Head of caudate nucleus (tissue), 42 donors: ENCODE measurements at places on chromosomes 1 and 21.

DNA sequence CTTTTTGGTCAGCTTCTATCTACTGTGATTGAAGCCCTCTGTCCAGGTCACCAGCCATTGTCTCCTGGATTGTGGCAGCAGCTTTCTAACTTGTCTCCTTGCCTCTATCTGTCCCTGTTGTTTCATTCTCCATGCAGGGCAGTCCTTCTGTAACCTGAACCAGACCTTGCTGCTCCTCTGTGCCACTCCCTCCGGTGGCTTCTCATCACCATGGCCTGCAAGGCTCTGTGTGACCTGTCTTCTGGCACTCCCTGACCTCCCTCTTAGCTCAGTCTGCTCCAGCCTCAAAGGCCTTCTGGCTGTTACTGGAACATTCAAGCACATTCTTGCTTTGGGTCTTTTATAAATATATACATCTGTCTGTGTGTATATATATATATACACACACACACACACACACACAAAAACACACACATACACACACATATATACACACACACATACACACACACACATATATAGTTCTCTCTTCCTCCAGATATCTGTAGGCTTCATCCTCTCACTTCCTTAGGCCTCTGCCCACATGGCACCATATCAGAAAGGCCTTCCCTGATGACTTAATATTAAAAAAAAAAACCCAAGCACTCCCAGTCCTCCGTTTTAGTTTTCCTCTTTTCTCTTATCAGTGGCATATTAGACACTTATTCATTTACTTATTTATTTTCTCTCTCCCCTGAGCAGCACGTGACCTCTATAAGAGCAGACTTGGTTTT lies 21.2 kb upstream of the JUN start:
- no peak for DNase-seq

DNA sequence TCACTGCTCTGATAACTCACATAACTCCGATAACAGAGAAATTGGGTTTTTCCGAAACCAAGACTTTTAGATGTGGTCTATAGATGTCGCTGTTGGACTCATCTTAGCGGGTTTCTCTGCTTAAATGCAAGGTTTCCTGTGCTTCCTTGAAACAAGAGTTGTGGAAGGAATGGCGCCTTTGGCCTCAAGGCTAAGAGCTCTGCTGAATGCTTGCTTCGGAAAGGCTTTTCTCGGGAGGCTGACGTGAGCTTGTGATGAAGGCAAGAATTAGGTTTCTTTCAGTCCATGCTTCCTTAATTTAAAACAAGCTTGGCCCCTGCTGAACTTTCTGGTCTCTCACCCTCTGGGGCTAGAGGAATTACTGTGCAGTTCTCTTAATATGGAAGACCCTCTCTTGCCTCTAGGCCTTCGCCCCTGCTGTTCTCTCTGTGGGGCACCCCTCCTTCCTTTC lies 113.5 kb downstream of the MAP3K21 start:
- DNase-seq: no peak

GRCh38 chr1:177002891-177003290 lies 161.6 kb downstream of the ASTN1 start:
- no peak for DNase-seq

DNA sequence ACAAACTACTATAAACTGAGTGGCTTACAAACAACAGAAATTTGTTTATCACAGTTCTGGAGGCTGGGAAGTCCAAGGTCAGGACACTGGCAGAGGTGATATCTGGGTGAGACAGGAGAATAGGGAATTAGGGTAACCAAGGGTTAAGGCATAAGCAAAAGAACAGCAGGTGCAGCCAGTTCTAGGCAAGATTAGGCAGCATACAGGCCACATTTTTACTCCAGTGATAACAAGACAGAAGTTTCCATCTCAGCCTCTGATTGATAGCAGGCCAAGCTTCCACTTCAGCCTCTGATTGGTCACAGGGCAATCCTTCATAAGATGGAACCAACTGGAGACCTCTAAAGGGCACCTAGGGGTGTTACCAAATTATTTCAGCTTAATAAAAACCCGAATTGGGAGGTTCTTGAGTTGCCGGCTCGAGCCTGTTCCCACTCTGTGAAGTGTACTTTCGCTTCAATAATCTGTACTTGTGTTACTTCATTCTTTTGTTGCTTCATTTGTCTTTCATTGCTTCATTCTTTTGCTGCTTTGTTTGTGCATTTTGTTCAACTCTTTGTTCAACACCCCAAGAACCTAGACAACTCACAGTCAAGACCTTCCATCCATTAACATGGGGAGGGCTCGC lies 185.6 kb downstream of the TOMM20 start:
- DNase-seq: no peak

- DNase-seq: no peak
These were observed 17.5 kb upstream of the DUSP10 start for GRCh38 chr1:221759436-221759835.

GRCh38 chr1:178953538-178954324 lies 72.0 kb upstream of the FAM20B start:
- no peak for DNase-seq

DNA sequence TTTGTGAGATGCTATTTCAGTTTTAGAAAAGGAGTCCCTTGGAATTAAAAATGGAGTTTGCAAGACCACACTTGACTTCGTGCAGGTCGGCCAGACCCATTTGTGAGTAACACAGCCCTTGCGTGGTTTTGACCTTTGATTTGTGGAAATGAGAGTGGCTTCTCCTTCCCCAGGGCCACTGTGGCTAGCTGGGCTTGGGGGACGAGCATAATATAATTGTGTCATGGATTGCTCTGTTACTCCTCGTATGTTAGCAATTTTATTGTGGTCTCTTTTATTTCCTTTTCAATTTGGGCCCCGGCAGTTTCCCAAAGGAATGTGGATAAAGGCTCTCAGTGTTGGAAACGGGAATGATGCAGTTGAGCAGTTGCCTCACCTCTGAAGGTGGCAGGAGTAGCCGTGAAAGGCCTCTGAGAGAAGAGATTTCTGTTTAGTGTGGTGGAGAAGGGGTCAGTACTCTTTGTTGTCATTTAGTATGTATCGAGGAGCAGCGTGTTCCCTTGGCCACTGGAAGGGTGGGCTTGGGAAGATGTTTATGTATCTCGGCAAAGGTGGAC lies 194.6 kb downstream of the PBX1 start:
- DNase-seq: no peak

DNA sequence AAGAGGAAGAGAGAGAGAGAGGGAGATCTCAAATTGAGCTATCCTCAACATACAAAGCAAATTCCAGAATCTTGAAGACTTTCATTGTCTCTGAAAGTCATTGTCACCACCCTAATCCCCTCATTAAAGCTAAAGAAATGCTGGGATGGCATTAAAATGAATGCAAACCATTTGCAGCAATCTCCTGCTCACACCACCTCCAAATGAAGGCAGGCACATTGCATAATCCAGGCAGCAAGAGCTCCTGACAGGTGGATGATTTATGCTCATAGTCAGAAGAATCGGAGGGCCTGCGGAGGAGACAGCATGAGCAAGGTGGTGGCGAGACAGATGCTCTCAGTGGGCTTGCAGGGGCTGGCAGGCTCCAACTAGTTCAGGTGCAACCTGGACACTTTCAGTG lies 90.2 kb downstream of the ESRRG start:
- DNase-seq: no peak

- no peak for DNase-seq
These were observed 110.8 kb upstream of the ZBTB40 start for GRCh38 chr1:22340873-22341272.

DNA sequence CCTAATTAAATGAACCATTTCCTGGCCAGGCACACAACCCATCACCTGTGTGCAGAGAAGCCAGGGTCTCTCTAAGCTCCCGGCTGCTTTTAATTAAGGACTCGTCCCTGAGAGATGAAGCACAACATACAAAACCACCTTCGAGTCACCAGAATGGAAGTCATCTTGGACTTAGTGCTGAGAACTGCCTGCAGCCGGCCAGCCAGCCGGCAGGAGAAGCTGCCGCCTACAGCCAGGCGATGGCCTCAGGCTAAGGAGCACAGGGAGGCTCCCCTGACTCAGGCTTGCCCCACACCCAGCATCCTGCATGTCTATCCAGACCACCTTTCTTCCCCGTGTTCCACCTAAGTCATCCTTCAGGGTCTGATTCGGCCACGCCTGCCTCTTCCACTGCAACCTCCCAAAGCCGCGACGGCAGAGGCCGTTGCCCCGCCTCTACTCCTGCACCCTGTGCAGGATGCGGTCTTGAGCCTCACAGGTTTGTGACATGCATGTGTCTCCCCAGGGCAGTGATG lies 83.6 kb downstream of the SLC66A1 start:
- DNase-seq: no peak

- no peak for DNase-seq
These were observed 62.8 kb upstream of the USP25 start for GRCh38 chr21:15667010-15667409.

DNA sequence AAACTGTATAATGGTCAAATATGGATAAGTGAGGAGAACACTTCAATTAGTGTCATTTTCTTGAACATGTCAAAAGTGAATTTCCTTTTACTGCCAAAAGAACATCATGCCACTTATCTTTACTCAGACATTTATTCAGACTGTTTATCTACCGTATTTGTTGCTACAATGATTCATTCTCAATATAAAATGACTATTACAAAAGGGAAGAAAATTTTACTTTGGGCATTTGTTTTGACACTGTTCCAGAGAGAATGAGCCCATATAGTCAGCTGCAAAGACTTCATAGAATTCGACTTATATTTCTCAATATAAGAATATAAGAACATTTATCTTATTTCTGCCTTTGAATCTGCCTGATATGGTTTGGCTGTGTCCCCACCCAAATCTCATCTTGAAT lies 1699.1 kb downstream of the BRINP3 start:
- no peak for DNase-seq

DNA sequence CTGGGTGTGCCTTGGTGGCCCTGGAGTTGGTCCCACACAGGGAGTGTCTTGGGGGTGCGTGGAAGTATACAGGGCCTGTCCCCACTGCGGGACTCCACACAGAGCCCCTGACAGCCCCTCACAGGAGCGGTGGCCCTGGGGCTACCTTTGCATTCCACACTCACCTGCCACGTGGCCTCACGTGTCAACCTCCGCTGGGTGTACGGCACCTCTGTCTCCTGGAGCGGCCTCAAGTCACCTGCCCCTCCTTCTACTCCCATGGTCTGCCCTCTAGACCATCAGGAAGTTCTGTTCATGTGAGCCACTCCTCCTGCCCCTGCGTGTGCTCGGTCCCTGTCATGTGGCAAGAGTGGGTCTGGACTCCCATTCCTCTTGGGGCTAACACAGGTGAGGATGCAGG lies 58.6 kb downstream of the FAAP20 start:
- no peak for DNase-seq

DNA sequence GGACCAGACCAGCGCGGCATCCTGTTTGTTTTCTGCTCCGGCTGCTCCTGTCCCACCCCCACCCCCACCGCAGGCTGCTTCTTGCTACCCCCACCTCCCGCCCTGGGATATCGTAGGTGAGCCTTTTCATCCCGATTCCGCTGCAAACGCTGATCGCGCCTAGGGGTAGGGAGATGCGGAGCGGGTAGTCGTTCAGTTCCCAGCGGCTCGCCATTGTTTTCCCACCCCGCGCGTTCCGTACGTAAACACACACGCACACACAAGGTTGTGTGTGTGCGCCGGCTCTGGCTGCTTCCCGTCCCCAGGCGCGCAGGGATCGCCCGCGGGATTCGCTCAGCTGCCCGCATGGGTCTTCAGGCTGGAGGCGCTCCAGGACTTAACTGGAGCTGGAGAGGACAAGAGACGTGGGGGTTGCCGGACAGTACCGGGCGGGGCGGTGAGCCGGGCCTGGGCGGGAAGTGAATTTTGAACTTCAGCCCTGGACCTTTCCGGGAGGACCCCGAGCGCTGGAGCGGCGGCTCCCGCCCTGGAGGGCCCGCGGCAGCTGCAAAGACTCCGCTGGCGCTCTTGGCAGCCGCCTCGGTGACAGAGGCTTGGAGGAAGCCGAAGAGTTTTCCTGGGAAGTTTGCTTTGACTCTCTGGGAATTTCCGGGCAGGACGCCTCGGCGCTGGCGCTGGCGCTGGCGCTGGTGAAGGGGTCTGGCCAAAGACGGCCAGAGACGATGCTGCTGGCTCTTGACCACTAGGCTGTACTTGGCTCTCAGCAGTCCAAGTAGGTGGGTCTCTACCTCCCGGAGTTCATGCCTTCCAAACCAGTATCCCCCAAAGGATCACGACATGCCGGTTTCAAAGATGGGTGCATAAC lies 1.6 kb downstream of the SOX13 start:
- DNase-seq: peak; percentile 56

DNA sequence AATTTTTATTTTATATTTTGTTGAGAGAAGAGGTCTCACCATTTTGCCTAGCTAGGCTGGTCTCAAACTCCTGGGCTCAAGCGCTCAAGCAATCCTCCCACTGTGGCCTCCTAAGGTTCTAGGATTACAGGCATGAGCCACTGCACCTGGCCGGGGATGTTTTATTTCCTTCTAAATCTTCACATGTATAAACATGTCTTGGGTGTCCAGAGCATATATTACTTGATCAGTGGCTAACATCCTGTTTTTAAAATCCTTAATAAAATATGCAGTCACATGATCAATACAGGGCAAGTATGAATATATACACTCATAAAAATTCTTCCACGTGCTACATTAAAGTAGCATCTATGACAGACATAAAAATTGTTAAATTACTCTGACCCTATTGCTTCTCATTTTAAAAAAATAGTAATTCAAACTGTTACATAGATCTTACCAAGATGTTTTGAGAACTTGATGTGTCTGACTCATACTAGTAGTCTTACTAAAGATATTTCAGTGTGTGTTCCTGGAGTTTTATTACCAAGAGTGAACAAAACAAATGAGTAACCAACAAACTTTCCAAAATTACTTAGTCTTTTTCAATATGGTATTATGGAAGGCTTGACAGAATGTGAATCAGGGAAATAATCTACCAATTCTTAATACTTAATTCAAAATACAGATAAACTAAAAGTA lies 222.5 kb downstream of the SLC45A1 start:
- DNase-seq: no peak

DNA sequence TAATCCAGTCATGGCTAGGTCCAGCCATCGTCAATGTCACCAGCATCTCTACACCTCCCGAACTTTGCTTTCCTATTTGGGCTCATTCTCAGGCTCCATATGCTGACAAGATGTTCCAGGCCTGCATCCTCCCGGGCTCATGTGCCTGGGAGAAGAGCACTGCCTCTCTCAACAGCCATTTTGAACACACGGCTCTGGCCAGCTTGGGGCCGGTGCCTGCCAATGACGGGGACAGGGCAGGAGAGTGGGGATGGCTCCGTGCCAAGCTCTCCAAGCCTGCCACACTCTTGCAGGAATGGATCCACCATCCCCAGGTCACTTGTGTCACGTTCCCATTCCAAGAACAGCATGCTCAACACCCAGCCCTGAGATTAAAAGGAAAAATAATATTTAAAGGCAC lies 61.4 kb upstream of the PAX7 start:
- DNase-seq: no peak

DNA sequence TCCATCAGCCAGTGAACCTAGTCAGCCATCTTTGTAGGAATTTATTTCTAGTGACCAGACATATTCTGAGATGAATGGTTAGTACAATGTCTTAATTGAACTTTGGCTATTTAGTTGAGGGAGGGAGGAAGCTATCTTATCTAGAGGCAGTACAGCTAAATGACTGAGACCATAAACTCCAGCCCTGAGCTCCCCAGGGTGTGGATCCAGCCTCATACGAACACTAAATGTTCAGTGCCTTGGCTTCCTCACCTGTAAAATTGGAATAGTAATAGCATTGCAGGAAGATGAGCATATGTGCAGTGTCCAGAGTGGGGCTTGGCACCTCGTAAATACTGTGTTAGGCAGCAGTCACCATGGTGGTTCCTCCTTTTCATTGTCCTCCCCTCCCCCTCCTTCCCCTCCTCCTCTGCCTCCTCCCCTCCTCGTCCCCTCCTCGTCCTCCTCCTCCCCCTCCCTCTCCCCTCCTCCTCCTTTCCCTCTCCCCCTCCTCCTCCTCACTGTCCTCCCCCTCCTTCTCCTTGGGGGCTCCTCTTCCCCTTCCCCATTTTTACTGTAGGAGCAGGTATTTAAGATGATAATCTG lies 108.2 kb downstream of the GALNT2 start:
- no peak for DNase-seq
